ENCODE measurements at places on chromosomes 12 and 14.

DNA sequence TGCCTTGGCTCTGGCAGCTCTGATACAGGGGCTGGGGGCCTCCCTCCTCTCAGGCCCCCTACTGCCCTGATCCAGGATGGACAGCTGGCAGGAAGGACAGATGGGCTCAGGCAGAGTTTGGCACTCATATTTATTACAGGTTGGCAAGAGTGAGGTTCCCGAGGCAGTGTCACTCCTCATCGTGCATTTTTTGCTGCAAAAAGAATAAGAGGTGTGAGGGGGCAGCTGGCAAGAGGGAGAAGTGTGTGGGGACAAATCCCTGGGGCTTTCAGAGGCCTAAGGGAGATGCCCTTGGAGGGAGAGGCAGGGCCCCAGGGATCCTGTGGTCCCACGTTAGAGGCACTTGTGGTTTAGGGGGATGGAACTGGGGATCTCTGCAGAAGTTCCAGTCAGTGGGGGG, 5.0 kb downstream of the CMTM5 start:
- DNase-seq = no peak

DNA sequence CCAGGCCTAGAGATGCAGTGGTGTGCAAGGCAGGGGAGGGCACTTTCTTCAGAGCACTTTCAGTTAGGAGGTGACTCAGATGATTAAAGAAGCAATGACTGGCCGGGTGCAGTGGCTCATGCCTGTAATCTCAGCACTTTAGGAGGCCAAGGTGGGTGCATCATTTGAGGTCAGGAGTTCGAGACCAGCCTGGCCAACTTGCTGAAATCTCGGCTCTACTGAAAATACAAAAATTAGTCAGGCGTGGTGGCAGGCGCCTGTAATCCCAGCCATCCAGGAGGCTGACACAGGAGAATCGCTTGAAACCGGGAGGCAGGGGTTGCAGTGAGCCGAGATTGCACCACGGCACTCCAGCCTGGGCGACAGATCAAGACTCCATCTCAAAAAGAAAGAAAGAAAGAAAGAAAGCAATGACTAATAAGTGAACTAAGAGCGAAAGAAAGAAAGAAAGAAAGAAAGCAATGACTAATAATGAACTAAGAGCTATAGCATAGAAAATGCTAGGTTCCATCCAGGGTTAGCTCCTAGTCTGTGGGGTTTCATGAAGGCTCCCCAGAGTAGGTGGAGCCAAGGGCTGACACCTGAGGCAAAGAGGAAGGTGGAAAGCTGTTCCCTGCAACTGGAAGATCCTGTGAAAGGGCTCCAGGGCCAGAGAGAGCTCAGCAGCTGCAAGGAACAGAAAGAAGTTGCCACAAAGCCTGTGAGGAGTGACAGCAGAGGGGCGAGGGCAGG, 334.5 kb downstream of the CACNA1C start:
- no peak for DNase-seq

GRCh38 chr12:32455607-32456071, 56.3 kb downstream of the FGD4 start:
- no peak for DNase-seq

DNA sequence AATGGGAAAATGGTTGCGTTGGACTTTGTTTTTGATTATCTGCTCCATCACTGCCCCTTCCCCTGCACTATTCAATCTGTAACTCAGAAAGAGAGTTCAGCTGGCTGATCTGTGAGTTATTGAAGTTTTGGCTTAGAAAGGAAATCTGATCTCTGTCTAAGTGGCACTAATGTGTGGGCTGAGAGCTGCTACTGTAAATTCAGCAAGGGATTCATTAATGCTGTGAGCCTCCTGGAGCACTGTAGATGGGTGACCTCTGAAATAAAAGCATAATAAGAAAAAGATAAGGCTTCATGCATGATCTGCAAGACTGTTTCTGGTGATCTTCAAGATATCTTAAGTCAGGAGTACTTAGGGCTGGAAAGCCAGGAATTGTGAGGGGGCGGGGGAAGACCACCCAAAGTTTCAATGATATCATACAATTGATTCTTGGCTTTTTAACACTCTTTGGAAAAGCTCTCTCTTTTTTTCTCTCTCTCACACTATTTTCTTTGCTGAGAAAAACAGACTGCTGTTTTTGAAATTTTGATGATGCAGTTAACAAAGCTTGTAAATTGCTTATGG, 101.1 kb downstream of the C12orf75 start:
- DNase-seq = no peak

DNA sequence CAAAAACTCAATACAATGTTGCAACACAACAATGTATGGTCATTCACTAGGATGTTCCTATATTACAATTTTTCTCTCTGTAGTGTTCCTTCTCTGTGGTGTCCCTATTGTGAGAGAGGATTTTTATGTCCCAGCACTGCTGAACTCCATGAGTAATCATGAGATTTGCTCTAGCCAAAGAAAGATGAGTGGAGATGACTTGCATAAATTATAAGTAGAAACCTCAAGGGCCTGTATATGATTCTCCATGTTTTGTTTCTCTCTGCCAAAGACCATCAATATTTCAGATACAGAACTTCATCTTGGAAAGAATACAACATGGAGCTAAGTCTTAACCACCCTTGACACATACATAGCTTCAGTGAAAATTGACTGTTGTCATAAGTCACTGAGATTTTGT, 579.1 kb downstream of the TMTC2 start:
- DNase-seq = no peak

- DNase-seq = no peak
Observed at GRCh38 chr12:131674373-131674772, 36.5 kb upstream of the SFSWAP start.

- no peak for DNase-seq
Observed at GRCh38 chr12:53660041-53660440, 15.8 kb downstream of the ATP5MC2 start.

DNA sequence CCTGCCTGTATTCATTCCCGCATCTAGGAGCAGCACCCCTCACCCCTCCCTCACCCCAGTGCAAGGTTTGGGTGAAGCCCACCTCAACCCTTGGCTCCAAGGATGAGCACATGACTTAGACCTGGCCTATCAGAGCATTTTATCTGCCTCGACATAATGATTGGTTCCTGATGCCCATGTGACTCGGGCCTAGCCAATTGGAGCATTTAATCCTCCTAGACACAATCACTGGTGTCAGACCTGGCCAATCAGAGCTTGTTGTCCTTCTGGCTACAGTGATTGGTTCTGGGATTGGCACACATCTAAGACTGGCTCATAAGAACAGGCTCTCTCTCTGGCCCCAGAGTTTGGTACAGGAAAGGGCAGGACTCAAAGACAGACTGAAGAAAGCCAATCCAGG, 73.1 kb upstream of the MYL2 start:
- no peak for DNase-seq

DNA sequence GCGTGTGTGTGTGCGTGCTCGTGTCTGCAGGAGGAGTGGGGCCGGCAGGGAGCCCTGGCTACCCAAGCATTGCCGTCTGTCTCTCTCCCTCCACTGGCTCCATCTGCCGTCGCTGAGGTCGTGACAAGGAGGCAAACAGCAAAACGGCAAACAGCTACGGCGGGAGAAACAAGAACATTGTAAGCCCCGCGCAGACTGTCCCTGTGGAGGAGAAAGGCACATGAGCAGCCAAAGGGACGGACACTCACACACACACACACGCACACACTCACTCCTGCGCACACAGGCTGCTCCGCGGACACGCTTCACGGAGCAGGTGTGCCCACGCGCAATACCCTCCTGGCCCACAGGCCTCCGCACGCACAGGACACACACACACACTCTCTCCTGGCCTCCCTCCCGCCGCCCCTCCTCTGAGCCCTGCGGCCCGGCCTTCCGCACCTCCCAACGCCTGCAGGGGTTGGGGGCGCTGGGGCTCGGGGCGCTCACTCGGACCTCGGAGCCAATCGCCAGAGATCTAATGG, 905 bp downstream of the CISTR start:
- peak; percentile 65 for DNase-seq

DNA sequence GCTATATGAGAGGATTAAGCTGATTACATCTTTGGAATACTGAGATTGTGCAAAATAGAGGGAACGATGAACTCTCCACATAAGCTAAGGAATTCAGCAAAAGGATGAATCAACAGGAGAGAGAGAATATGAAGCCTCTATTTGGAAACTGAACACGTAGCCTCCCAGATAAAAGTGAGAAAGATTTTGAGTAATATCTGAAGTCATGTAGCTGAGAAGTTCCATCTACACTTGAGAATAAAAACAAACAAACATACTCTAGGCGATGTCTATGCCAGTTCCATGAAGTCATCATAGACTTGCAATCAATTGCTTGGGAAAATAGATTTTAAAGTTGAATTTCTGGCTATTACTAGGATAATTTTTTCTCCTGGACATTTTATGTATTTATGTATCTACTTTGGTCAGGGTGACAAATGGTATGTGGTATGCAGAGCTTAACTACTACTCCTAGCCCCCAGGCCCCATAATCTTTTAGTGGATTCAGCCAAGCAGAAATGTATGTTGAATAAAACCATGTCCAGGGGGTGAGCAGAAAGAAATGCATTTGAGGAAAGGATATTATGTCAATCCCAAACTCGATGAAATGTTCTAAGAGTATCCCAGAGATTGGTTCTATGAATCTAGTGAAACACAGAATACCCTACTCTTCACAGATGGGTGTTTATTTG, 627.4 kb downstream of the DIO2 start:
- DNase-seq = no peak

GRCh38 chr14:50963919-50964318, 19.6 kb upstream of the PYGL start:
- no peak for DNase-seq

- no peak for DNase-seq
Observed at GRCh38 chr12:122918827-122919226, 22.9 kb upstream of the VPS37B start.
